Activated CD8-positive, alpha-beta T cell treated with anti-CD3 and anti-CD28 coated beads for 36 hours (primary cell): ENCODE measurements at places on chromosomes 1 and 21. TPM values are rescaled to one million over a fixed set of nuclear protein-coding genes. Genes with fewer than 3 reads are reported as not detected.

The KRTAP8-1 gene
- not detected for total RNA-seq

The OPRD1 gene
- 0.02 TPM for total RNA-seq

The CD164L2 gene
- total RNA-seq: not detected

DNA sequence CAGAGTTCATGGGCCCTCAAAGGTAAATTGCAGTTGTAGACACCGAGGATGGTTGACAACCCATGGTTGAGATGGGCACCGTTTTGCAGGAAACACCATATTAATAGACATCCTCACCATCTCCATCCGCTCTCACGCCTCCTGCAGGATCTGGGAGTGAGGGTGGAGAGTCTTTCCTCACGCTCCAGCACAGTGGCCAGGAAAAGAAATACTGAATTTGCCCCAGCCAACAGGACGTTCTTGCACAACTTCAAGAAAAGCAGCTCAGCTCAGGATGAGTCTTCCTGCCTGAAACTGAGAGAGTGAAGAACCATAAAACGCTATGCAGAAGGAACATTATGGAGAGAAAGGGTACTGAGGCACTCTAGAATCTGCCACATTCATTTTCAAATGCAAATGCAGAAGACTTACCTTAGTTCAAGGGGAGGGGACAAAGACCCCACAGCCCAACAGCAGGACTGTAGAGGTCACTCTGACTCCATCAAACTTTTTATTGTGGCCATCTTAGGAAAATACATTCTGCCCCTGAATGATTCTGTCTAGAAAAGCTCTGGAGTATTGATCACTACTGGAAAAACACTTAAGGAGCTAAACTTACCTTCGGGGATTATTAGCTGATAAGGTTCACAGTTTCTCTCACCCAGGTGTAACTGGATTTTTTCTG lies 9.3 kb downstream of the SLAMF8 start:
- H3K4me1 ChIP-seq: peaks cover 7% of the 10 kb centered on the region
- no peak overlapping the region for H3K4me3 ChIP-seq
- no peak overlapping the region for H3K27ac ChIP-seq
- no peaks in the 10 kb centered on the region for H3K27me3 ChIP-seq
- H3K36me3 ChIP-seq: peaks cover 6% of the 10 kb centered on the region

- peaks cover 11% of the 10 kb centered on the region for H3K27me3 ChIP-seq
- DNase-seq: no peak
- no peaks in the 10 kb centered on the region for H3K36me3 ChIP-seq
- no peak overlapping the region for H3K27ac ChIP-seq
- no peak overlapping the region for H3K4me3 ChIP-seq
These were observed 361.5 kb downstream of the KIF26B start for GRCh38 chr1:245516284-245516759.
